ENCODE measurements at places on chromosomes 1 and 21.

GRCh38 chr21:31830701-31831100 is 42.1 kb upstream of the HUNK start:
- no peak for DNase-seq

- DNase-seq, result no peak
These were observed 38.1 kb downstream of the SLC44A3 start for GRCh38 chr1:94858276-94858675.

DNA sequence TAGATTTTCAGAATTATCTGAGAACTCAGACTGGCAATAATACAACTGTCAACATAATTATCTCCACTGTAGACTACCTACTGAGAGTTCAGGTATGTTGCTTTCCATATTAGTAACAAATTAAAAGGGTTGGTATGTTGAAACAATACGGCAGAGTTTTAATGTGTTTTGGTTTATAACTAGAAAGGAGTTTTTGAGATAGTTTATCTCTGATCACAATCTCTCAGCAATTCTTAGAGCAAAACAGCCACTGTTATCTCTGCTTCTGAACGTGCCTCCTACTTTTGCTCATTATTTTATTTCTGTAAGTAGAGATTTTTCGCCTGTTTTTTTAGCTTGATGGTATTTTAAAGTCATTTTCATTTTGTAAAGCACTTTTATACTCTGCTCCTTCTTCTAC is 118.7 kb downstream of the ZP4 start:
- no peak for DNase-seq

DNA sequence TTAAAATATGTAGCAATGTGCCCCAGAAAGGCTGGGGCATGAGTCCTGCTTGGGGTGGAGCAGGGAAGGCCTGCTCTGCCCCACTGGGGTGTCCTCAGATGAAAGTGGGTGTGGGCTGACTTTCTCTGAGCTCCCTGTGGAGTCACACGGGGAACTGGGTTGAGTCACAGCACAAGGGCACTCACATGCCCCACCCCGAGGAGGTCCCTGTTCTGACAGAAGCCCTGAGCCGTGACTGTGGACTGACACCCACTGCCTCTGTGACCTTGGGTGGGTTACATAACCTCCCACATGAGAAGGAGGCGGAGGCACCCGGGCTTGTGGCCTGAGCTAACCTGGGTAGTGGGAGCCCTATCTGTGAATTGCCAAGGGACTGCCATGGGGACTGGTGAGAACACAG is 52.5 kb upstream of the TINAGL1 start:
- no peak for DNase-seq

DNA sequence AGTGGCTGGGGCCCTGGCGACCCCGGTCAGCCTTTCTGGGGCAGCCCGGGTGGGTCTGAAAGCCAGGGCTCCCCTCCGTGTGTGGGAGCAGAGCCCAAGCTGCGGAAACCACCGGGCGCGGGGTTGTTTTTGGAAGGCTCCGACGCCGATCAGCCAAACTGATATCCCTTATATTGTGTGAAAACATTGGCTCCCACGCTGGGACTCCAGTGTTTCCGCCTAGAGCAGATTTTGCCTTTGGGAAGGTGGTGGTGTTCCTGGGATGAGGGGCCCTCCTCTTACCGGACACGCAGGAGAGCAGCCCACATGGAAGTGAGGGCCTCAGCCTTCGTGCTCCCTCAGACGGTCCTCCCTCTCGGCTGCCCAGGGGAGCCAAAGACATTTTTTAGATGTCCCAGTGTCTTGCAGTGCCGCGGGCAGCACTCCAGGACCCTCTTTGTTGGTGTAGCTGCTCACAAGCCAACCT is 54.3 kb downstream of the NGF start:
- no peak for DNase-seq

- no peak for DNase-seq
These were observed 395.8 kb downstream of the PTPRU start for GRCh38 chr1:29631836-29632805.

GRCh38 chr1:21576031-21576797 is 67.0 kb downstream of the ALPL start:
- no peak for DNase-seq

DNA sequence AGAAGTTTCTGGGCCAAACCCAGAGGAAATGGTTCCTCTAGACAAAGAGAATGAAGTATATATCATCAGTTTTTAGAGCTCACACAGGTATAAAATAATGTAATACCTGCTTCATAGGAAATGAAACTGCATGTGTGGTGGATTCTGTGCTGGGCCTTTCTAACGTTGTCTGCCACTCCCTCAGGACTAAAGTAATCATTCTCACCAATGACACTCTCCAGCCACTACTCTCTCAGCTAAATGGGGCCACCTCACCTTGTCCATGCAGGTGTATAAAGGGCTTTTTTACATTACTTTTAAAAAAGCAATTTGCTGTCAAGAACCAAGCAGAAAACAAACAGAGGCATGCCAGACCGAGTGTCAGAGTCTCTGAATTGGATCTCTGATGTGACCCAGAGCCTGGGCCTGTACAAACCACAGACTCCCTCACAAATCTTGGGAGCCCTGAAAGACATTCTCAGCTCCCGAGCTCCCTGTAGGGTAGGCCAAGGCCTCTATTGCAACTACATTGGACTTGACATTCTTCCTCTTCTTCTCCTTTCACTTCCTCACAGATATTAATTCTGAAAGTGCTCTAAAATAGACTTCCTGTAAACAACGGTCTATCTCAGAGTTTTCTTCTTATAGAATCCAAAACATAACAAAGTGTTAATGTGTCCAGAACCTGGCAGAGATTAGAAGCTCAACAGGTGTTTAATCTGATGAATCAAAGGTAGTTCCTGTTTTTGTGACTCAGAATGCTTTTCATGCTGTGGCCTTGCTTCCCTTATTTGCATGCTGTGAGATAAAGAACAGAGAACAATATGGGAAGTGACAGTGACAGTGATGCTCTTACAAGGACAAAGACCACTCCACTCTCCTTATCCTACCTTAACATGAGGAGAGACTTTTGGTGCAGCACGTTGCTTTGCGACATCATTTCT is 8.6 kb downstream of the AIM2 start:
- no peak for DNase-seq

DNA sequence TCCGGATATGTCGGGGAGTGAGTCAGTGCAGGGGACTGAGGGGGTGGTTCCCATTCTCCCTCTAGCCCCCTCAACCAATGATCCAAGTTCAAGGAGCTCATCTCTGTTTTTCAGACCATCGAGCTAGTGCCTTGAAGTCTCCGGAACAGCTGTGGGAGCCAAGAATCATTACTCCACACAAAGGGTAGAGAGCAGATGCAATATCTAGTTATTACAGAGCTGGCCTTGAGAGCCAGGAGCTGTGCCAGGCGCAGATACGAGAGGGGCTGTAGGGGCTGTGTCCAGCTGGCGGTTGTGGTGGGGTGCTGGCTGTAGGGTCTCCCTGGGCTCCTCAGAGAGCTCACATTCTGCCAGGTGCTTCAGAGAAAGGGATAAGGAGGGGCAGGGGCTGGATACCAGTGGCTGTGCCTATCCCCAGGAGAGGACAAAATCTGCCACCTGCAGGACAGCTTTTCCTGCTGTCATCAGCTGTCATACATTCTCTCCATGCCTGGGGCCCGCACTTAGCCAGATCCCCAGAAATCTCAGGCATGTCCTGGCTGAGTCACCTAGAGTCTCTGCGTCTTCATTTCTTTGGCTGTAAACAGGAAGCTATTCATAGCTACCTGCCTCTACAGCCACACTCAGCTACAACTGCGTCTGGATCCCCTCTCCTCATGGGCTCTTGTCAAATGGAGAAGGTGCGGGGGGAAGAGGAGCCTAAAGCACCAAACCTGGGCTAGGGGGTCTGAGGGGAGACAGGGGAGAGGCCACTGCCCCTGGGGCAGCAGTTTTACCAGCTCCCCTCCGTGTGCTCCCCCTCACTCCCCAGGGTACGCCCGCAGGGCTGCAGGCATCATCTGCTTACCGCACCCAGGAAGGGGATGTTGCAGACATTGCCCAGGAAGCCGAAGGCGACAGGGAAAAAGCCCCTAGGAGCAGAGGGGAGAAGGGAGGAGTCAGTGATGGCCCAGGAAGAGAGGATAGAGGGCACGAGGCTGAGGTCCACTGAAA is 2.4 kb upstream of the KISS1 start:
- DNase-seq, result peak; percentile 41

DNA sequence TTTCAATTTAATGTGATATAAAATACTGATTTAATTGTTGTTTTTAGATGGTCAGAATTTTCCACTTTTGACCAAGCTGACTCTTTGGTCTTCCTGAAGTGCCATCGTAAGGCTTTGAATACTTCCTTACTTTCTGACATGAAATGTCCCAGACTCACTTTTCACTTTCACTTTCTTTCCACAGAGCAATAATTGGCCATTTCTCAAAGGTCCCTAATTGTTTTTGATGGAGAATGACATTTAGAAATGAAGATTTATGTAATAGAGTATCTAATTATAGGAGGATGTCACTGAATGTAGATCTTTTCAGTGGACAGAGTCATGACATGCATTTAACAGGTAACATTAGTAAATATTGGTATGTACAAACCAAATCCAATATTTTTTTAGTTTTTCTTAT is 1141.6 kb downstream of the KCNT2 start:
- DNase-seq, result no peak

DNA sequence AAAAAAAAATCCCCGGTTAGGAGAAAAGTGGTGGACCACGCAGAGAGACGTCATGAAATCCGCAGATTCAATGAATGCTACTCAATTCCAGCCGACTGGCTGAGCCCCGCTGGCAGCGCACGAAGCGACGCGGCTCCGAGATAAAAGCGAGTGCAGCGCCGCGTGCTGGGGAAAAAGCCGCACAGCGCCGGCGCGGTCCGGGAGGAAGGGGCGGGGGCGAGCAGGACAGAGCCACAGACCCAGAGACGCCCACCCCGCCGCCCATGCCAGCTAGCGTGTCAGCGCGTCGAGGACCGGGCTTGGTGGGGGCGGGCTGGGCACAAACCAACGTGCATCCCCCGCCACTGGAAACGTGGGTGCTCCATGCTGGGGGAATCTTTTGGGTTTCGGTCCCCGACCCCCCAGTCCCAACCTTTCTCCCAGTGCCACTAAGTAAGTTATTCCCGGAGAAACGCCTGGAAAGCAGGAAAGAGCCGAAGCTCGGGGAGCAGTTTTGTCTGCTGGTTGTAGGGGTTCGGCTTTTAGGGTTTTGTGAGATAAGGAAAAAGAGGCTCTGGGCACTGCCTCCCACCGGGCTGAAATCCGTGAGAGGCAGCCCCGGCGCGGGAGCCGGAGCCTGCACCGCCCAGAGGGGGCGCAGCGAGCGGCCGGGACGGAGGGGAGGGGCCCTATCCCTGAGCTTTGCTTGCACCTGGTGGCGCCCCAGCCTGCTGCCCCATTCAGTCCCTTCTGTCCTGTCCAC is at the start of gene KCNJ6:
Gene KCNJ6, minus strand, starts transcription at position 148 of the 742 bp plus-strand sequence. CDS start 75,775 bp downstream, outside the sequence.
- peak; percentile 52 for DNase-seq

DNA sequence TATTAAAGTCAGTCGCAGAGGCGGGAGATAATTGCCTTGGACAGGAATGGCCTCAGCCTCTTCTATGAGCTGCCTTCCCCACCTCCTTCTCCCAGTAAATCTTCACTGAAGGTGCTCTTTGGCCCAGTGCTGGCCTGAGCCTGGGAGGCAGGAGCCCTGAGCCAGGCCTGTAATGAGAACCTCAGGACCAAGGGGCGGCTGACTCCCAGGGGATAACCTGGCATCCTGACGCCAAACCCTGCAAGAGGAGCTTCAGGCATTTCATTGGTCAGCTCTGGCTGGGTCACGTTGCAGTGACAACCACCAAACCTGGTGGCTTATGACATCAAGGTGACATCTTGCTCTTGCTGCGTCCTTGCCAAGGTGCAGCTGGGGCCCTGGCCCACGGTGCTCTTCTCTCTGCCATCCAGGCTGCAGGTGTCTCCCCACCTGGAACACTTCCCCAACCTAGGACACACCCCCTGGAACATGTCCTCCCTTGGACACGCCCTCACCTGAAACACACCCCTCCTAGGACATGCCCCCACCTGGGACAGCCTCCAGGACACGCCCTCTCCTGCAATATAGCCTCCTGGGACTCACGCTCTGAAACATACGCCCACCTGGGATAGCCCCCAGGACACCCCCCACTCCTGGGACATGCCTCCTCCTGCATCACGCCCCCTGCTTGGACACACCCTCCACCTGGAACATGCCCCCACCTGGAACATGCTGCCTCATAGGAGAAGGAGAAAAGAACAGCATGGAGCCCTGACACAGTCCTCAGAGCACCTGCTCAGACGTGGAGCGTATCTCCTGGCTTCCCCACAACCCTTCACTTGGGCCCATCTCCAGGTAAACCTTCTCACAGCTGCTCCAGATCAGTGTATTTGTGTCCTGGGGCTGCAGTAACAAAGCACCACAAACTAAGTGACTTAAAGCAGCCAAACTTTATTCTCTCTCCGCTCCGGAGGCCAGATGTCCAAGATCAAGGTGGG is 333.6 kb downstream of the NPHP4 start:
- DNase-seq, result no peak

GRCh38 chr1:21657456-21658190 is 11.5 kb downstream of the RAP1GAP start:
- no peak for DNase-seq

DNA sequence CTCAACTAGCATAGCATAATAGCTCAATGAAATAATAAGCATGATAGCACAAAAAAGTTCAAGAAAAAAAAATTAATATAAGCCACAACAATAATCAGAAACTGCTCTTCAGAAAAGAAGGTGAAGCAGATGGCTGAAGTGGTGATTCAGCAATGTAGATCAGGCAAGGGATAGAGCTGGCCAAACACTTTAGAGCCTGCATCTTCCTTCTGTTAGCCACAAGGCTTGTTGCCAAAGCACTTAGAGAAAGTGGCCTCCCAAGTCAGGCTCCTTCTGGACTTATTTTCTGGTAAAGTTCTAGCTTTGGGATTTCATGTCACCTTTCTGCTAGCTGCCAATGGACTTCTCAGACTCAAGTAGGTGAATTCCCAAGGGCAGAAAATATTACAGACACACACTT is 60.3 kb upstream of the C1orf87 start:
- DNase-seq, result no peak

DNA sequence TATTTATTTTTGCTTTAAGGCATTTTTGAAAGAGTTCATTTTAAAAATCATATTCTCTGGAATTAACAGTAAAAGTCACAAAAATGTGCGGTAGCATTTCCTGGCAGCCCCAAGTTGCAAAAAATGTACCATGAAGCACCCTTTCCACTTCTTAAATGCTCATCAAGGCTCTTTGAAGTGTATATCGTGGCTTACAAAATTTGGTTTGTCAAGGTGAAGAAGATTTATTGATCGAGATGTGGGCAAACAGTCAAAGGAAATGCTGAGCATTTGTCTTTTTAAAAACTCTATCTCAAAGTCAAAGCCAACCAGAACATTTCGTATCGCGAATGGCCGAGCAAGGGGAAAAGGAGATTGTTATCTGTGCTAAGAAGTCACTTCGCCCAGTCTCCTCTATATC is 277.5 kb upstream of the KAZN start:
- no peak for DNase-seq

DNA sequence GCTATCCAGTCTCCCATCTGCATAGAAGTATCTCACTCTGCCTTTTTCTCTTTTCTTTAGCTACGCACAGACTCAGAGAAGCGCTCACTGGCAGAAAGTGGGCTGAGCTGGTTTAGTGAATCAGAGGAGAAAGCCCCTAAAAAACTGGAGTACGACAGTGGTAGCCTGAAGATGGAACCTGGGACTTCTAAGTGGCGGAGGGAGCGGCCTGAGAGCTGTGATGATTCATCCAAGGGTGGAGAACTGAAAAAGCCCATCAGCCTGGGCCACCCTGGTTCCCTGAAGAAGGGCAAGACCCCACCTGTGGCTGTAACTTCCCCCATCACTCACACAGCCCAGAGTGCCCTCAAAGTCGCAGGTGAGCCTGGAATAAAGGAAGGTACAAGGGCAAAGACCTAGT is 48.0 kb upstream of the IPO9 start:
- no peak for DNase-seq

All from frontal cortex (tissue), 4 donors.